ENCODE measurements at places on chromosomes 6 and 20.

DNA sequence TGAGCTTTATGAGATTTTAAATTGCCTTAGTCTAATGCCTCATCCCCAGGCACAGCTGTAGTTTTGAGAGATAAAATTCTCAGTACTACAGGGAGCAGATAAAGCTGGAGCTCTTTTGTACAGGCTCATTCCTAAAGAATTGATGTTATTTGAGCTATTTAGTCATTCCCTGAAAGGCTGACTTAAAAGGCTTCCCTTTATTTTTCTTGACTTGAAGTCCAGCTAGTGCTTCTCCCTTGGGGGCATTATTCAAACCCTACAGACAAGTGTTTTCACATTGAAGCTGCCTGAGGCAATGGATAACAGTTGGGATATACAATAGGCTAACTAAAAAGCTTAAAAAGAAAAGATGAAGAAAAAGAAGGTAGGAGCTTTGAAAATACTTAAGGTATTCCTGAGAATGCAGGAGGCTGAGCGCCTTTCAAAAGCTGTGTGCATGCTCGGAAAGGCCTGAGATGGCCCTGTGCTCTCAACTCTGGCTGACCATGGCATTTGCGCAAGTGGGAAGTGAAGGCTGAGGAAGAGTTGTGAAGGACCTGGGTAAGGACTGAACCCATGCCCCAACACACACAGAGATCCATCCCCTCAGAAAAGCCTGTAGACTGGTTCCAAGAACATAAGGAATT is 315.1 kb downstream of the SMOC2 start:
- DNase-seq: no peak

GRCh38 chr6:113451049-113451448 is 406.1 kb upstream of the MARCKS start:
- no peak for DNase-seq

DNA sequence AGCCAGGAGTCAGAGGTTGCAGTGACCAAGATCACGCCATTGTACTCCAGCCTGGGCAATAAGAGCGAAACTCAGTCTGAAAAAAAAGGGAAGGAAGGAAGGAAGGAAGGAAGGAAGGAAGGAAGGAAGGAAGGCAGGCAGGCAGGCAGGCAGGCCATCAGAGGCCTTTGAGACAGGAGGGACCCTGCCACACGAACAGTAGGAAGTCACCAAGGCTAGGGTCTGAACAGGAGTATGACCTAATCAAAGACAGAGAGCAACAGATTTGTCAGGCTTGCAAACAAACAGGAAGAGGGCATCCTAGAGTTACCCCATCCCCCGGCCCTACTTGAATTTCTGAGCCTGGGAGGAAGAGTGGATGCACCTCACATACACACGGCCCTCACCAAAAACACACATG is 67.1 kb downstream of the FGD2 start:
- DNase-seq: no peak

DNA sequence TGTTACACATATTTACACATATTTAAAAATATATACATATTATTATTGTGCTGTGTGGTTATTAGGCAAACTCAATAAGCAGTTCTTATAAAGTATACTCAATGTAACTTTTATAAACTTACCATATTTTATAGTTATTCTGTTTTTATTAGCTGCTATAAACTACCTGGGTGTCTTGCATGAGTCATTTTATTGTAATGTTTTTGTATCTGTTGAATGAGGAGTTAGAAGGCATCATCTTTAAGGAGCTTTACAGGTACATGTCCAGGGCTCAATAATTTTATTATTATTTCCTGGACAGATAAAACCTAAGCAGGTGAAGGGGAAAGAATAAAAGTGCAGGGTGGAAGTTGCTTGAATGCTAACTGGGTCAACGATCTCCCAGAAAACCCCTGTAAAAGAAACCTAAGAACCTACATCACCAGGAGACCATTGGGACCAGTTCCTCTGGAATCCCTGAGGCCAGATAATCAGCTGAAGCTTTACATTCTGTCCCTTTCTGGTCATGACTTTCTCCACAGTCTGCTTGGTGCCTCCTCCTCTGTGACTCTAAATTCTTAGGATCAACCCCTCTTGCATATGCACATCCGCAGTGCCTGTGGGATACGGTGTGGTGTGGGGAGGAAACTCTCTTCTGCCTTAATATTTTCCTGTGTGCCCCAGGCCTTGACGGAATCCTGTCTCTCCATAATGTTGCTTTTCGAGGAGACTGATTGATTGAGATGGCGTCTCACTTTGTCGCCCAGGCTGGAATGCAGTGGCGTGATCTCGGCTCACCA is 38.0 kb downstream of the TRIM38 start:
- no peak for DNase-seq

DNA sequence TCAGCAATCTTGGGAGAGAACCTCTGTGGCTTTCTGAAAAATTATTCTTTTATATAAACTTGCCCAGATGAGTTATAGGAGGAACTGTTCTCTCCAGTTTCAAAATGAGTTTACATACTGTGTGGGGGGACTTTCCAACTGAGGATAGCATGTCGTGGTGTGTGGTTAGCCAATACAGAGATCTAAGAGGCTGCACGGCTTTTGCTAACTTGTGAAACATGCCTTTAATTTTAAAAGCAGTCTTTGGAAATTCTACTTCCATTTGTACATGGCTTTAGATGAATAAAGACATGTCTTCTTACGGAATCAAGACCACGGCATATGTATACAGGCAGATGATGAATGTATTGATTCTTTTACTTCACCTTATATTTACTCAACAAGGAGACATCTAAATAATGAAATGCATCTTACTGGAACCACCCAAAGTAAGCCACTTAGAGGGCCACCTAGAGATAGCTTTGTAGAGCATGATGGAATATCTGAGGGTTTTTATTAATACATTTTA is 39.8 kb downstream of the HIVEP1 start:
- no peak for DNase-seq

- no peak for DNase-seq
Measured at GRCh38 chr6:139778688-139779087, 404.2 kb upstream of the CITED2 start.

- DNase-seq: no peak
Measured at GRCh38 chr6:72740135-72740534, 118.3 kb downstream of the KCNQ5 start.

GRCh38 chr20:49284818-49285217 is 7.0 kb upstream of the ZNFX1 start:
- DNase-seq: no peak

DNA sequence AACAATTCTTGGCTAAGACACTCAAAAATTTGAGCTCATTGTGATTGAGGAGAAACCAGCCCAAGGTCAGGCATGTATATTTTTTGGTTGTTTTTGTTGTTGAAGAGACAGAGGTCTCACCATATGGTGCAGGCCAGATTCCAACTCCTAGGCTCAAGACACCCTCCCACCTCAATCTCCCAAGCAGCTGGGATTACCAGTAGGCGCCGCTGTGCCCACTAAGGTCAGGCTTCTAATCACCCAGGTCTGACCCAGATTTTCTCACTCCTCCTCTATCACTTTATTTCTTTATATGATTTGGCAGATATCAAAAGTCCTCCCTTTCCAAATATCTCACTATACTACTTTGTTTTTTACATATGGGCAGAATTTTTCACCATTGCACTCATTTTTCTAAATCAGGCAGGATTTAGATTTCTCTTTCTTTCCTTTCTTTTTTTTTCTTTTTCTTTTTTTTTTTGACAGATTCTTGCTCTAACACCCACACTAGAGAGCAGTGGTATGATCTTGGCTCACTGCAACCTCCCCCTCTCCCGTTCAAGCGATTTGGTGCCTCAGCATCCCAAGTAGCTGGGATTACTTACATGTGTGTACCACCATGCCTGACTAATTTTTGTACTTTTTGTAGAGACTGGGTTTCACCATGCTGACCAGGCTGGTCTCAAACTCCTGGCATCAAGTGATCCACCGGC is 1.7 kb upstream of the C6orf141 start:
- DNase-seq: no peak

DNA sequence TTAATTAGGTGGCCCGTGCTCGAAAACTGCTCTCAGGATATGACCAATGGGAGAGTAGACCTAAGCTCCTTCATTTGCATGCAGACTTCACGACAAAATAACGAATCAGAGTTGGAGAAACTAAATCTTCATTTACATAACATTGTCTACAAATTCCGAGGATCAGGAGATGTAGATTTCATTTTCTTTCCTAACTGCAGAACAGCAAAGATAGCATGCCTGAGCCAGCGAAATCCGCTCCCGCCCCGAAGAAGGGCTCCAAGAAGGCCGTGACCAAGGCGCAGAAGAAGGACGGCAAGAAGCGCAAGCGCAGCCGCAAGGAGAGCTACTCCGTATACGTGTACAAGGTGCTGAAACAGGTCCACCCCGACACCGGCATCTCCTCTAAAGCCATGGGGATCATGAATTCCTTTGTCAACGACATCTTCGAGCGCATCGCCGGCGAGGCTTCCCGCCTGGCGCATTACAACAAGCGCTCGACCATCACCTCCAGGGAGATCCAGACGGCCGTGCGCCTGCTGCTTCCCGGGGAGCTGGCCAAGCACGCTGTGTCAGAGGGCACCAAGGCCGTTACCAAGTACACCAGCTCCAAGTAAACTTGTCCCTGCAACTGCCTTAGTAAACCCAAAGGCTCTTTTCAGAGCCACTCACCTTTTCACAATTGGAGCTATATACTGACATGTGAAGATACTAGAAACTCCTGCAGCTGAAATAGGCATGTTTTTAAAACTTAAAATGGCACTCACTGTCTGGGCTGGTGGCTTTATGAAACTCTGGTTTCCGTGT is 96.5 kb downstream of the HFE start:
- no peak for DNase-seq

DNA sequence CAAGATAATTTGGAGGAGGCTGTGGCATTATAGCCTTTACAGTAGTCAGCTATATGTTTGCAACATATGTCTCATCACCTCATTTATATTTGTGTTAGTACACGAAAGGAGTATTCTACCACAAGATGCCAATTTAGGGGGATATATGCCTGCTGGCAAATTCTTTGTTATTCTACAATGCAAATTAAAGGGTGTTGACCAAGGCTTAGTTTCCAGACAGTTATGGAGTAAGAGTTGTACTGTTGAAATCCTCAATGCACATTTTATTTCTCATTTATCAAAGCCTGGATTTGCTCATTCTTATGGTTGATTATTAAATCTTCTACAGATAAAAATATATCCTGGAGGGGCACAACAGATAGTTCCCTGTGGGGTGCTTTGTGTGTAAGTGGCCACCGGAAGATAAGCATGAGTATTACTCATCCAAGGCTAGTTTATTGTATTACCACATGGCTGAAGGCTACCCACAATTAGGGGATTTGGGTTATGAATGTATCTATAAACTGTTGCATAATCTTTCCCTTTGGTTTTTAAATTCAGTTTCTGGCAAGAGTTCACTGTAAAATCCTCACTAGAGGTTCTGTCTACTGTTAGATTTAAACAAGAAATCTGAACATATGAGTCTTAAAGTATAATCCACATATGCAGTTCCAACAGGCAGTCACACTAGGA is 9.0 kb downstream of the CST9 start:
- no peak for DNase-seq

DNA sequence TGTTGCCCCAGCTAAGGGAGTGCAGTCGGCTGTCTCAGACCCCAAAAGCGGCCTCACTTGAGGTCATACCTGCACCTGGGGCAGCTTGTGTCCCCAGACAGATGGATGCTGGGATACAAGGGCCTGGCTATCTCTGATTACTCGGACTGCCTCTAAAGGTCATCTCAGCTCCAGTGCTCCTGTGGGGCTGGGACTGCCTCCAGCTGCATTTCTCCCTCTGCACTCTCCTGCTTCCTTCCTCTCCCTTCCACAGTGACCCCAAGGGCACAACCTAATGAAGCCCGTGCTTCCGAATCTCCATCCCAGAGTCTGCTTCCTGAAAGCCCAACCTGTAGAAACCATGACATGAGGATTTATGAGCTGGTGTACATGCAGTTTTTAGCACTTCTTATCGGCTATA is 22.8 kb upstream of the OCSTAMP start:
- no peak for DNase-seq

DNA sequence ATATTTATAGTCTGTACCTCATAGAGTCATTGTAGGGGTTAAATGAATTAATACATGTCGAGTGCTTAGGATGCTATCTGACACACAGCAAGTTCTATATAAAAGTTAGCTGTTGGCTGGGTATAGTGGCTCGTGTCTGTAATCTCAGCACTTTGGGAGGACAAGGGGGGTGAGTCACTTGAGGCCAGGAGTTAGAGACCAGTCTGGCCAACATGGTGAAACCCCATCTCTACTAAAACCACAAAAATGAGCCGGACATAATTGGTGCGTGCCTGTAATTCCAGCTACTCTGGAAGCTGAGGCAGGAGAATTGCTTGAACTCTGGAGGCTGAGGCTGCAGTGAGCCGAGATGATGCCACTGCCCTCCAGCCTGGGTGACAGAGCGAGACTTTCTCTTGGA is 222.9 kb downstream of the UBE3D start:
- DNase-seq: no peak

GRCh38 chr6:154403788-154404187 is 47.2 kb upstream of the IPCEF1 start:
- DNase-seq: no peak

DNA sequence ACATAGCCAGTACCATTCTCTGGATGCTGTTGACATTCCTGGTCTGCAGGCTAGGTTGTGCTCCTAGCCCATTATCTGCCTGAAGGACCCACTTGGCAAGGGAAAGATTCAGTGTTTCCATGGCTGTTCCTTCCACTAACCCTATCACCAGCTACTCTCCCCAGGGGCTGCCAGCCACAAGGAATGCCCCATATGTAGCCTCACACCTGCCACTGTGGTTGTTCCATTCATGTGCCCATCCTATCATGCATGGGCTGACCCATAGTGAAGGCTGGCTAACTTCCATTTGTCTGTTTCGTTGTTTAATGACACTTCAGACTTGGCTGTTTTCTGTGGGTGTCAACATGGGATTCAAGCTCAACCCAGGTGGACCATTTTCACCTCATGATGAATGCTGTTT is 25.6 kb upstream of the HLA-A start:
- DNase-seq: no peak

Measured in activated CD4-positive, CD25-positive, alpha-beta regulatory T cell (primary cell).